Hematopoietic multipotent progenitor cell treated with erythropoietin and hydrocortisone succinate and interleukin-3 and kit ligand, for 8 days (in vitro differentiated cells): ENCODE measurements at places on chromosomes 16 and 17.

DNA sequence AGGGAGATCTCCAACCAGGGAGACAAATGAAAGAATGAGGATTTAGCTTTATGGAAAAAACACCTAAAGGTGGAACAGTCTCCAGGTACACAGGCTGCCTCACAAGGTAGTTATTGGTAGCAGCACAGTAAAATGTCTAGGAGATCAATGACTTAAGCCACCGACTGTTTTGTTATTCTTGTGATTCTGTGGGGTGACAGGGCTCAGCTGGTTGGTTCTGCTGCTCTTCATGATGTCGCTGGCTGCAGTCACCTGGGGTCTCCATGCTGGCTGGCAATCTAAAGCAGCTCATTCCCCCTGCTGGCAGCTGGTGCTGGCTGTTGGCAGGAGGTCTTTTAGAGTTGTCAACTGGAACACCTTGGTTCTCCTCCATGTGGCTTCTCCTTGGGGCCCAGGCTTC, 69.2 kb downstream of the FOXL1 start:
- no peak for DNase-seq

GRCh38 chr17:29929533-29930408, at the start of gene SSH2:
TSS of gene SSH2 (minus strand) at chr17:29930228. CDS start at chr17:29930000, 228 bp downstream.
- peak; percentile 93 for DNase-seq

GRCh38 chr17:14737984-14738651, 437.2 kb downstream of the HS3ST3B1 start:
- DNase-seq = no peak

GRCh38 chr17:41614098-41614497, 1.5 kb upstream of the KRT16 start:
- no peak for DNase-seq

DNA sequence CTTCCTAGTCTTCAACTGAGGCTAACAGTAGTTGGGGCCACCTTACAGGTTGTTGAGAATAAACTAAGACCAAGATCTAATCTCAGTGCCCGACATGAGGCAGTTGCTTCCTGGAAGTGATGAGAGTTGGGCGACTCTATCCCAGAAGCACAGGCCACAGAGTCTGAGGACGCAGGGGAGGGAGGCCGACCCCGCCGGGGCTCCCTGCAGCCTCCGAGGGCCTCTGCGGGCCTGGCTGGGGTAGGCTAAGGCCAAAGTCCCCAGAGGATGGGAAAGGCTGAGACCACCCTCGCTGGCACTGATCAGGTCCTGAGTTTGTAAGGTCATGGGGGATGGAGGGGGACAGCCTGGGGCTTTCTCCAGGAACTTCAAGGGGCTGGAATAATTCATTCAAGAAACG, 74.0 kb downstream of the ENGASE start:
- DNase-seq = no peak

GRCh38 chr16:65316808-65317207, 194.9 kb upstream of the CDH11 start:
- no peak for DNase-seq
